ENCODE measurements at places on chromosomes 13 and 19.

DNA sequence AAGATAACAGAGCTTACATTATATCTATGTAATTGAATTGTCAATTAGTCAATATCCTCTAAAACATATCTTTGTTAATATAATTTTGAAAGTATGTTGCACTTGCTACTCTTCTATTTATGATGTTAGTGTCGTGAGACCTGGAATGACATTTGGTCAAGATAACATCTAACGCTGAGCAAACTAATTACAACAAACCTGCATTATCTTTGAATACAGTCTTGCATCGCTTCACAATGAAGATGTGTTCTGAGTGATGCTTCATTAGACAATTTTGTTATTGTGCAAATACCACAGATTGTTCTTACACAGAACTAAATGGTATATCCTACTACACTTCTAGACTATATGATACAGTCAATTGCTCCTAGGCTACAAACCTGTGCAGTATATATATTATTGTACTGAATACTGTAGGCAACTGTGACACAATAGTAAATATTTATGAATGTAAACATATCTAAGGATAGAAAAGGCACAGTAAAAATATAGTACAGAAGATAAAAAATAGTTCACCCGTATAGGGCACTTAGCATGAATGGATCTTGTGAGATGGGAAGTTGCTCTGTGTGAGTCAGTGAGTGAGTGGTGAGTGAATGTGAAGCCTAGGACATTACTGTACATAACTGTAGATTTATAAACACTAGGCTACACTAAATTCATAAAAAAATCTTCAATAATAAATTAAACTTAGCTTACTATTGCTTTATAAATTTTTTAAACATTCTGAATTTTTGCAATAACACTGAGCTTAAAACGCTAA, 1773.8 kb downstream of the PCDH9 start:
- no peak for DNase-seq

GRCh38 chr19:38148337-38148736, 75.7 kb downstream of the DPF1 start:
- no peak for DNase-seq

DNA sequence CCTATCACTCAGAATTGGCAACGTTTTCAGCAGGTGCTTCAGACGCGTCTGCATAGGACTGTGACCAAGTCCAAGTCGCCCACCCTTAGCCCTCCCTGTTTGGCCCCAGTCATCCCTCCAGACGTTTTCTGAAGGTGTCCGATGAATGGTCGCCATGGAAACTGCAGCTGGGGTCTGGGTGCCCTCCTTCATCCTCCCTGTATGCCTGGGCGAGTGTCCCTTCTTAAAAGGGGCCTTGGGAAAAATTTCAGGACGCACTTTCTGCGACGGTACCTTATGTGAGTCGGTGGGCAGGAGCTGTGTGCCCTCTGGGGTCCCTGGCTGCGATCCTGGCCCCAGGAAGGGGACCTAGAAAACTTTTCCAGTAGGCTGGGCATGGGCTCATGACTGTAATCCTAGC, 25.1 kb downstream of the MAN2B1 start:
- DNase-seq = no peak

- peak; percentile 22 for DNase-seq
Measured at GRCh38 chr19:35165200-35166058, 10.9 kb downstream of the FXYD5 start.

DNA sequence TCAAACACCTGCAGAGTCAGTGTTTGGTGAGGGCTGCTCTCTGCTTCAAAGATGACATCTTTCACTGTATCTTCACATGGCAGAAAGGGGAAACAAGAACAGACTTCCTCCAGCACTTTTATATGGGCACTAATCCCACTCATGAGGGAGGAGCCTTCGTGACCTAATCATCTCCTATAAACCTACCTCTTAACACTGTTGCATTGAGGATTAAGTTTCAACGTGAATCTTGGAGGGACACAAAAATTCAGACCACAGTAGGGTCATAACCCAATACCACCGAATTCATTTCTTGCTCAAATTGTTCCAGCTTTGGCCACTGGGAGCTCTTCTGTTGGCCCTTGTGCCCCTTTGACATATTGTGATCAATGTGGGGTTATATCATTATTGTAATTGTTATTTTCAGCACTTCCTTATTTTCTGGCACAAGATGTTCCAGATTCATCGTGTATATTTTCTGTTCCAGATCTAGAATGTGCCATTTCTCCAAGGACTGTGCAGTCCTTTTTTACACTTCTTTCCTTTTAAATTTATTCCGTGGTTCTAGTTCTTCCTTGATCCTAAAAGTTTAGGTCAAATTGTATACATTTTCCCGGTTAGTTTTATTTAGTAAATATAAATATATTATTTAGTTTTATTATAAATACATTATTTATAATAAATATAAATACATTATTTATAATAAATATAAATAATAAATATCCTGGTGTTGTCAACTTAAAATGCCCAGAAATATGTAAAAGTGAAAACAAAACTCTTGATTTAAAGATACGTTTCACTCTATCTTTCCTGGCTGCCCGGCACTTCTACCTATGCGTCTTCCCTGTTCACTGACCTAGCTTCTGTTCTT, 35.5 kb upstream of the IGFL4 start:
- DNase-seq = no peak

GRCh38 chr19:49150106-49150943, 4.9 kb downstream of the HRC start:
- peak; percentile 81 for DNase-seq

GRCh38 chr19:15551293-15552004, 43.1 kb downstream of the CYP4F22 start:
- DNase-seq = peak; percentile 89

DNA sequence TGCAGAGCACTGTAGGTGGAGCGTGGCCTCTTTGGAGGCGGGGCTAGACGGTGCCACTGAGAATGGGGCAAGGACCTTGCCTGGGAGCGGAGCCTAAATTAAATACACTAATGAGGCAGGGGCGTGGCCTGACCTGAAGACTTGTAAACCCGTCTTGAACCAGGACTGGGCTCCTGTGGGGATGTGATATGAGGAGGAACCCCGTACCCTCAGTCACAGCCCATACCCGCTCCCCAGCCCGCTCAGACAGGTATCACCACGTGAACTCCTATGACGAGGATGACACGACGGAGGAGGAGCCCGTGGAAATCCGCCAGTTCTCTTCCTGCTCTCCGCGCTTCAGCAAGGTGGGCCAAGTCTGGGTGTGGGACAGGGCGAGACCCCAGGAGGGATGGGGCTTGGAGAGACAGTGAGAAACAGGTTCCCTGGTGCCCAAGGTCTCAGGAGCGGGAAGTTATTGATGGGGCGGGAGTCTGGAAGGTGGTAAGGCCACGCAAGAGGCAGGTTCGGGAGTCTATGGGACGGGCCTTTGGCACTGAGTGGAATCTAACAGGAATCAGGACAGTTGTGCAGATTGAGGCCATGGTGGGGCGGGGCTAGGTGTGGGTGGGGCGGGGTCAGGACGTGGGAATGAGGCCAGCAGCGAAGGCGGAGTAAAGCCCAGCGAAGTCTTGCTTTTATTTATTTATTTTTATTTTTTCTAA, 14.7 kb downstream of the DNASE2 start:
- DNase-seq = no peak

DNA sequence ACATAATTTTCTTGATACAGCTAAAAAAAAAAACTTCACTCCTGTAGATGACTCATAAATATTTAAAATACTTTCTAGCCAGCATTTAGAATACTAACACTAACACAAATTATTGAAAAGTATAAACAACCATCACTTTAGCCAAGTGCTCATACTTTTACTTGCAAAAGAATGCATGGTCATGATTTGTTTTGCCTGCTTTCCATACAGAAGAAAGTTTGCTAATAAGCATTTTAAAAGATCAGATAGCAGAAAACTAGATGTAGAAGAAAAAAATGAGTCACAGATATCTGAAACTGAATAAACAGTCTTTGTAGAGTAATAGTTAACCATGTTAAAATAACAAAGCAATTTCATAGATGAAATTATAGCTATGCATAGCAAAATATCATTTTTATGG, 2280.4 kb upstream of the PCDH20 start:
- DNase-seq = no peak

DNA sequence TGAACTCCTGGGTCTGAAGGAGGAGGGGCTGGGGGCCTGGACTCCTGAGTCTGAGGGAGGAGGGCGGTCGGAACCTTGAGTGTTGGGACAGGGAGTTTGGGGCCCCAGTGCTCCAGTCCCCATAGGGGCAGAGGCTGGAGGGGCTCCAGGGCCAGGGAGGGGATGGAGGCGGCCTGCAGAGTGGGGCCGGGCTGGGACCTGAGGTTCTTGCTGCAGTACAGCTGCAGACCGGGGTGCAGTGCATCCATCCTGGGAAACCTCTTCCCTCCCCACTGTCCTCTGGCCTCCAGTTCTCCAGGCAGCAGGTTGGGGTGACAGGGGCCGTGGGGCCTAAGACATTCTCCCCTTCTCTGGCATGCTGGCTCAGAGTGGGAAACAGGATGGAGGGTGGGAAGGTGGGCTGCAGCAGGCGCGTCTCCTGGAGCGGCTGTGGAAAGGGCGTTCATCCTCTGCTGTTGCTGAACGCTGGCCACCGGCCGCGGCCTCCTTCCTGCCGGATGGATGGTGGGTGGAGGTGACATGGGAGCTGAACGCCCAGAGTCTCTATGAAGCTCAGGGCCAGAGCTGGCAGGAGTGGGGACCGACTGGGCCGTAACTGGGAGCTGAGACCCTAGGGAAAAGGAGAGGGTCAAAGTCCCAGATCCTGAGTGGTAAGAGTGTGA, 1.6 kb downstream of the BRSK1 start:
- no peak for DNase-seq
